ENCODE measurements at places on chromosomes 11 and 22.
A peak's percentile ranks its signal among the peaks of the same experiment; 100 is the strongest.

DNA sequence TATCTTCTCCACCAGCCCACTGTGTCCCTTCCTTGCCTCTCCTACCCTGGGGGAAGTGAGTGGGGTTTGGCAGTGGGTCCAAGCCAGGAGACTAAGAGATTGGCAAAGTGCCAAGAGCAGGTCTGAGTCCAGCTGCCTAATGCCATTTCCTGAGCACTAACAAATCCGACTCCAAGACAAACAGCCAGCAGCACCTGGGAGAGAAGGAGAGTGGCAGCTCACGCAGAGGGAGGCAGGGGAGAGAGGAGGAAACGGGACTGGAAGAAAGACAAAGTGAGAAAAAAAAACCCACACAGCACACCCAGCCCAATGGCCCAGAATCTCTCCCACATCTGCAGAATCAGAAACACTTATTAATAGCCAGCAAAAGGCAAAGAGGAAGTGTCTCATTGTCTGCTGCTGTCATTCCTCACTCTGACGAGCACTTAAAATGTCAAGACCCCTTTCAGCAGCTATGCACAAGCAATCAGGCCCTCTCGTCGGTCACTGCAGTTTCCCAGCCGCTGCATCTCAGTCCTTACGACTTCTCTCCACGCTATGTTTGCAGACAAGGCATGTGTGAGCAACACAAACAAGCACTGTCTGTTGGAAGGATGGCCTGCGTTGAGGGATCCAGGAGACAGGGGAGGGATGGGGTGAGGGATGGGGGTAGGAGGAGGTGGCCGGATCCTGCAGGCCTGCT lies 558.4 kb upstream of the CADM1 start:
- no peak for DNase-seq

DNA sequence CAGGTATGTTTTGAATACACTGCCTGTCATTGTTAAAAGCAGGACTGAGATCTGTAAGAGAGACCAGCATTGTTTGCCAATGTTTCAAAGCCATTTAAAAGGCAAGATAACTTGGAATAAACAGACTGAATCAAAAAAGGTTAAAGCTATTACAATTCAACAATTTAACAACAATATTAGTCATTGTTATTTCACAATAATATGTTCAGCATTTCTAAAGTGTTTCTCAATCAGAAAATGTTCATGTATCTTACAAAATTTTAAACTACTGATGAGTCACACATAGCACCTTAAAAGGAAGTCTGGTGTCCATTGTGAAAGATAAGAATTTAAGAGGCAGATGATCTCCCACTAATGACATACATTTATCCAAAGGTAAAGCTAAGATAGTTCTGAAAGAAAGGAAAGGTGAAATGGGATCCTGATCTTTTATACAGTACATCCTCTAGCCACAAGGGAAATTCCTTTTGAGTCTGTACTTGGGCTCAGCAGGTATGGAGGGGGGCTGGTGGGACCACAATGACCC lies 79.7 kb downstream of the MAML2 start:
- no peak for DNase-seq

GRCh38 chr11:78742430-78742829 lies 167.8 kb upstream of the NARS2 start:
- no peak for DNase-seq

DNA sequence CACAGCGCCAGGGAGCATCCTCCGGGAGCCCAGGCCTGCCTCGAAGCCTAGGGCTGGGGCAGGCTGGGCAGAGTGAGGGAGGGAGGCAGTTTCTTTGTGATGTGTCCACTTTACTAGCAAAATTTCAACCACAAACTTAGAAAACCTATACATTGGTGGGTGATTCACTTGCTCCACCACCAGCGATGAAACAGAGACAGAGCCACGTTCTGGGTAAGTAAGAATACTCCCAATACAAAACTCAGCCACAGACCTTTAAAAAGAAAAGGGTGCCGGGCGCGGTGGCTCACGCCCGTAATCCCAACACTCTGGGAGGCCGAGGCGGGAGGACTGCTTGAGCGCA lies 22.3 kb downstream of the CDKN1C start:
- DNase-seq: no peak

DNA sequence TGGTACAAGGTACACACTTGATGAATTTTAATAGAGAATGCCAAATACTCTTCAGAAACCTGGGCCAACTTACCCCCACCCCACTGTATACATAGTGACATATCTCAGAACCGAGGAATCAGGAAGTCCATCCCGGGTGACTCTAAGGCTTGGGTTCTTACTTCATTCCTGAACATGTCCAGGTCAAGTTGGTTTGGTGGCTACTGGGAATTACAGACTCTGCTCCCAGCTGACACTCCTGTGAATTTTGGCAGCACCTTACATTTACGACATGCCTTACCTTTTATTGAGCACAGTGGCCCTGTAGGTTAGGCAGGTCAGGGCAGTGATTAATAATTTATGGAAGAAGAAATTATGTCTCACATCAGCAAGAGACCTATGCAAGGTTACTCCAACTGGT lies 70.1 kb upstream of the LDLRAD3 start:
- no peak for DNase-seq

DNA sequence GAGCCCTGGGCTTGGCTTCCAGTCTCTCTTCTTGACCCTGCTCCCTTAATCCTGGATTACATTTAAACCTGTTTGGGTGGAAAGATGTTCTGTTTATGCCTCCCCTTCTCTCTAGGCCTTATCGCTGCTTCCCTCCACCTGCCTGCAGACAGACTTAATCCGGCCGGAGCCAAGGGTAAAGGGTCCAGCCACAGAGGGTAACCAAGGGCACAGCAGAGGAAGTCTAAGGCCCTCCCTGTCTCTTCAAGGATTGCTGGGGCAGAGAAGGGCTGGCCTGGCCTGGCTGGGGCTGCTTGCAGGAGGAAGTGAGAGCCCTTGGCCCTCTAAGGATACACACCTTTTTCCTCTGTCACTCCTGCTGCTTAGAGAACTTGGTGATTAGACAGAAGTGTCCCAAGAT lies 2.1 kb downstream of the GAL3ST3 start:
- DNase-seq: no peak

DNA sequence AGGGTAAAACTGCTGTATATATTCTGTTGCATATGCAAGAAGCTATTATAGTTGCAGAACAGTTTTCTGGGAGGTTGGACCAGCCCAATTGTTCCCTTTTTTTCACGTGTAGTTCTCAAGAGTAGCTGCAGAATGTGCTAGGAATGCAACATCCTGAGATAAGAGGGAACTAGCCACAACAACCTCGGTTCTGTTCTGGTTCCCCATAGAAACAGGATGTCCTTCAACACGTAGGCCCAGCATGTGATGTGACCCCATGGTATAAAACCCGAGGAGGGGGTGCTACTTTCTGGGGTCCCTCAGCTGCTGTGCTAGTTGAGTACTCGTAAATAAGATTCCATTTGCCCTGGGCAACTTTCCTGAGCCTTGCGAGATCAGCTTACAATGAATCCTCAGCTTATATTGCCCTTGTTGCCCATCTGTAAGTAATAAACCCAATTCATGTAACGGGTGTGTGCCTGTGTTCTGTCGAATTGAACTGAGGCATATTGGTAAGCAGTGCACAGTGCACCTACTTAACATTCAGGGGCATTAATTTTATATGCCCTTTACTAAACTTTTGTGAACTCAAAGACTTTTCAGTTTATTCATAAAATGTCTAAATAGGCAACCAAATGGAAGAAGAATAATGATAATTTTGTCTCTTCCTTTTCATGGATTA lies 23.0 kb upstream of the TRAF6 start:
- no peak for DNase-seq

GRCh38 chr11:121452609-121453150 lies at the start of gene SORL1-AS1:
Gene SORL1-AS1, minus strand, starts transcription at chr11:121452967.
- no peak for DNase-seq

DNA sequence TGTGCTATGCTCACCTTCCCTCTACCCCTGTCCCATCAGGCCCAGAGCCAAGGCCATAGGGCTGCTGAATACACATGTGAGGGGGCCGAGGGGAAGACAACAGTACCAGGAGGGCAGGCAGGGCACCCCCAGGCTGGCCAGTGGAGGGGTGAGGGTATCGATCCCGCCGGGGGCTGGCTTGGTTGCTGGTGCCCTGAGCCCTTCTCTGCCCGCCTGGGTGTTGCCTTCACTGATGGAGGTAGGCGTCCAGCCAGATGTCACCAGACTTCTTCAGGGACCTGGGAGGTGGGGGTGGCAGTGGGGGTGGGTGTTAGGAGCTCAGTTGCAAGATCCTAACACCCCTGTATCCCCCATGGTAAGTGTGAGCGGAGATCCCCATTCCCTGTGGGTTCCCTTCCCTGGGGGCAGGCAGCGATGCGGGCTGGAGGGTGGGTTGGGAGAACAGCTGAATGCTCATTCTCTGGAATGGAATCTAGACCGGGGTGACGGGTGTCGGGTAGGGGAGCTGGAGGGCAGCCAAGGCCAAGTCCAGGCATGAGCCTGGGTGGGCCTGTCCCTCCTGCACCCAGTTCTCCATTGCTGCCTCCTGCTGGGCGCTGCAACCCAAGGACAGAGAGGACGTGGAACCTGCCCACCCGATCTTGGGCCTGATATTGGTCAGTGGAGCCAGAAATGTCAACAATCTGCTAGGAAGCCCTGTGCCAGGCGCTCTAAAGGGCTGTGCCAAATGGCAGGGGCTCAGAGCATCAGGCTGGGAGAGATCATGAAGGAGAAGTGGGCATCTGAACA lies 17.6 kb downstream of the FADS3 start:
- DNase-seq: no peak

DNA sequence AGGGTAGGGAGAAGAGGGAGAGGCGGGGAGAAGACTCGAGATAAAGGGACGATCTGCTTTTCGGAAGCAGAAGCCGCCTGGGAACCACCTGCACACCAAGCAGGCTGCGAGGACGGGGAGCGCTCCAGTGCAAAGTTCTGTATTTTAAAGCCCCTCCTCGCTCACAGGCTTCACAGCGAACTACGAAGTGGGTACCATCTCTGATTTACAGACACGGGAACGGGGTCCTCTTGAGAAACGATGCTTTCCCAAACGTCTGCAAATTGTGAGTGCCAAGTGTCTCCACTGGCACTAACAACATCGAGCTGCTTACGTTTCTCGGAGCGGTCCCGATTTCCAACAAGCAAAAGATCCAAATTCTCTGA lies 700 bp upstream of the STX3 start:
- DNase-seq: peak; percentile 76

GRCh38 chr11:65493367-65494176 lies 5.3 kb upstream of the MALAT1 start:
- no peak for DNase-seq

DNA sequence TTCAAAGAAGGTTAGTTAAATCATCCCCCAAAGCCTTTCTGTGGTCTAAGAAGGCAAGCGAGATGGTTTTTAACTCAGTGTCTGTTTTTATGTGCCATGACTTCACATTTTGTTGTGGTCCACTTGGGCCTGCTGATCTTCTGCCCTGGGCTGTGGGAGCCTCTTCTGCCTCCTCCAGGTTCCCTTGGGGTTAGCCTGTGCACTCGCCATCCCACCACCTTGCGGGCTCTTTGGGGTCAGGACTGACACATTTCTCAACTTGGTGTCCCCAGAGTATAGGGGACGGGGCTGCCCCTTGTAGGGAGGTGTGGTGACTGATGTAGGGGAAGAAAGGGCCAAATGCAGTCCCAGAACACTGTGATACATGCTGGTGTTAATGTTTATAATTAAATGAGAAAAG lies 207.0 kb downstream of the TBC1D22A start:
- no peak for DNase-seq

GRCh38 chr11:72760539-72761405 lies 8.6 kb upstream of the ARAP1 start:
- no peak for DNase-seq

GRCh38 chr11:73553266-73553665 lies 44.6 kb downstream of the FAM168A start:
- no peak for DNase-seq

DNA sequence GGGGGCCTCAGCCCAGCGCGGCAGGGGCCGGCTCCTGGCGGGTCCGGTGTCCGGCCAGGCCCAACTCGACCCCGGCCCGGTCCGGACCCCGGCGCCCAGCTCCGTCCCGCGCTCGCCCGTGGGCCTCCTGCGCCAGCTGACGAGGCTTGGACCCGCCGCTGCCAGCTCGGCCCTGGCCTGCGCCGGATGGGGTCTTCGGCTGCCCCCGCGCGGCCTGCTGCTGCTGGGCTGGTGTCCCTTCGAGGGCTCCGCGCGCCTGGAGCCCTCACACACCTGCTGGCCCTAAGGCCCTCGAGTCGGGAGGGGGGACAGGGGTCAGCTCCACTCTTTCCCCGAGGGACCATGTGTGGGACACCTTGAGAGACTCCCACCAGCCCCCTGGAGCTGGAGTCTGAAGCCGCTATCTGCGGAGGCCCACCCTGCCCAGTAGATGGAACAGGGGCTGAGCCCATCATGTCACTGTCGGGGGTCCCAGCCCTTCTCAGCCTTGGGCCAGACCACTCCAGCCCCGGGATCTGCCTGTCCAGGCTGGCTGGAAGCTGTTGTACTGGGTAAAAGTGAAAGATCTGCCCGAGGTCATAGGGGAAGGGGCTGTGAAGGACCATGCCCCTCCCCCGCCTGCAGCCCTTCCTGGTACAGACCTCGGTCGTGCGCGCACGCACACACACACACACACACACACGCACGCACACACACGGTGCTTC lies 768 bp upstream of the CDKN1C start:
- DNase-seq: no peak

DNA sequence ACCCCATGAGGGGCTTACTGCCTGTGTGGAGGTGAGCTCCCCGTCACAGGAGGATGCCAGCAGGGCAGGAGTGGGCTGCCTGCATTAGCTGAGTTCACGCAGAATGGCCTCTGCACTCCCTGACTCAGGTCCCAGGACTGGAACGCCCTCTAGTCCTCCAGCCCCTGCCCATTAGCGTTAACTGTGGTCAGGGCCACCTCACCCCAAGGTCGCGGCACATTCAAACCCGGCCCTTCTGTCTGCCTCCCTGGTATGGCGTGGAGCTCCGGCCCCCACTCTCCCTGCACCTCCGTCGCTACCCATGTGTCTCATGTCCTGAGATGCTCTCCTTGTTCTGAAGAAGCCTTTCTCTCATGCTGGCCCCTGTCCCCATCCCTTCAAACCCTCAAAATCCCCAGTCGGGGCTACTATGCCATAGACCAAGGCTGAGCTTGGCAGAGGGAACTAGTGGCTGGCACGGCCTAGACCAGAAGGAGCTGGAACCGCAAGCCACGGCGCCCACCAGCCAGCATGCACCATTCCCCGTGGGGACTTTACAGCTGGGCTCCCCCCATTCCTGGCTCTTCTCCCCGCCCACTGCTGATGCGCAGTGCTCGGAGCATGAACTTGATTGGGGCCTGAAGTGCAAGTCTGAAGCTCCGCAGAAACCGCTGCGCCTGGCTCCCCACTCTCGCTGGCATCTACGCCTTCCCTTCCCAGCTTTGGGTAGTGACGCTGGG lies 79.5 kb upstream of the RTL6 start:
- DNase-seq: no peak

DNA sequence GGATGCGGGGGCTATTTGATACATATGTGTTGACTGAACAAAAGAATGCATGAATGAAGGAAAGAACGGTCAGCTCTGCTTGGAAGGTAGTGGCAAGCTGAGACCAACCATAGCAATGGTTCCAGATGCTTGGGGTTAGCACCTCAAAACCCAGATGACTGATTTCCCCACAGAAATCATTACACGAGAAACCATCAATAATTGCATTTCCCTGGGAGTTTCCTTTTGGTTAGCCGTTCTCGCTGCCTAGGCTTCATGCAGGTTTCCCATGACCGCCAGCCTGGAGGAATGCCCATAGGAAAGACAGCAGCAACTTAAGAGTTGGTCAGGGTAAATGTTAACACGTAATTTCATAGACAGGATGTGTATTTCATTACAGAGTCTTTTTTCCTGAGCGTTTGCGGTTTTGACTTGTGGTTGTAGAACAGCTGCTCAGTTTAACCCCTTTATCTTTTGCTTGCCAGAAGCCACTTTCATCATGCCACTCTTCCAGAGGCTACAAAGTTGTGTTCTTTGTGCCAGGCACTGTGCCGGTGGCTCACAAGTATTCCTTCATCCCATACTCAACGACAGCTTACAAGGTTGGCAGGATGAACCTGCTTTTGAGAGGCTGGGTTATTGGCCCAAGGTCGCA lies 2.8 kb downstream of the IL17RA start:
- DNase-seq: peak; percentile 62
